Stimulated activated CD8-positive, alpha-beta memory T cell treated with anti-CD3 and anti-CD28 coated beads, Interleukin-4, amount 100 ng/mL, for 1 hour (primary cell): ENCODE measurements at places on chromosomes 3 and 15.

DNA sequence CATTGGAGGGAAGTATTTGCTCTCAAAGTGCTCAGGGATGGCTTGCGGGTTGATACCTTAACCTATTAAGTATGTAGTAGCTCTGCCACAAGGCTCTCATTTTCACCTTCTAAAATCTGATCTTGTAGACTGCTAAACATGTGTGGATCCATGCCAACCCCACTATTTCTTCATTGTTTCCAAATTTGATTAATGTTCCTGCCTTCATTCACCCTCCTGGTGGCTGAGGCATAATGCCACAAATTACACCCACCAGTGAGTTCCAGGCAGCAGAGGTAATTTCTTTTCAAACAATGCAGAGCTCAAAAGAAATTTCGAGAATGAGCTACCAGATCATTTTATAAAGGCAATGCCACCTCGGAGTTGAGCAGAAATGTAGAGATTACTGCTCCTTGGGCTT, 71.0 kb downstream of the EDEM1 start:
- DNase-seq: no peak

DNA sequence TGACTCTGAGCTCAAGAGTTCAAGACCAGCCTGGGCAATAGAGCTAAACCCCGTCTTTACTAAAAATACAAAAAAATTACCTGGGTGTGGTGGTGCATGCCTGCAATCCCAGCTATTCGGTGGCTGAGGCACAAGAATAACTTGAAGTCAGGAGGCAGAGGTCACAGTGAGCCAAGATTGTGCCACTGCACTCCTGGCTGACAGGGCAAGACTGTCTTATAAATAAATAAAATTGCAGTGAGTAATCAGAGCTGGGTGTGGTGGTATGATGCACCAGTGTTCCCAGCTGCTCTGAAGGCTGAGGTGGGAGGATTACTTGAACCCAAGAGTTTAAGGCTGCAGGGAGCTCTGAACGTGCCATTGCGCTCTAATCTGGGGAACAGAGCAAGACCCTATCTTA, 55.9 kb upstream of the GCNT3 start:
- DNase-seq: no peak

DNA sequence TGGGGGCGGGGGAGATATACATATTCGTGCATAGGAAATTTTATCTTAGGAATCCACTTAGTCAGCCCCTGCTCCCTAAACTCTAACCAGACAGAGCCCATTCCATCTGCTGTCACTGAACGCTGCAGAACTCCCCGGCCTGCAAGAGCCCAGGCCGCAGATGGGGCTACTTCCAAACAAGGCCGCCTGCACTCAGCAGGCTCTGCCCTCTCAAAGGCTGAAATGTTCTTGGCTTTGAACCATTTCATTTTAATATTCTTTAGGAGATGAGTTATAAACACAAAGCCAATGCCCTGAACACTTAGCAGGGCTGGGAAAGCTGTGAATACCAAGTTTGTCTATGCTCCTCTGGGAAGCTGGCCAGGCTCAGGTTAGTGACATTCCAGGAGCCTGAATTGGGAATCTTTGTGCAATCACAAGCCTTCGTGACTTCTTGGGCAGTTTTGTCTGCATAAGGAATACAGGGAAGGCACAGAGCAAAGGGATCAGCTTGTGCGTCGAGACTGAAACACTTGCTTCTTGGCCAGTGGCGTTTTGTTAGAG, 65.0 kb downstream of the SYNM start:
- no peak for DNase-seq

- no peak for DNase-seq
Measured at GRCh38 chr3:159416856-159417255, 571.8 kb upstream of the IL12A start.

DNA sequence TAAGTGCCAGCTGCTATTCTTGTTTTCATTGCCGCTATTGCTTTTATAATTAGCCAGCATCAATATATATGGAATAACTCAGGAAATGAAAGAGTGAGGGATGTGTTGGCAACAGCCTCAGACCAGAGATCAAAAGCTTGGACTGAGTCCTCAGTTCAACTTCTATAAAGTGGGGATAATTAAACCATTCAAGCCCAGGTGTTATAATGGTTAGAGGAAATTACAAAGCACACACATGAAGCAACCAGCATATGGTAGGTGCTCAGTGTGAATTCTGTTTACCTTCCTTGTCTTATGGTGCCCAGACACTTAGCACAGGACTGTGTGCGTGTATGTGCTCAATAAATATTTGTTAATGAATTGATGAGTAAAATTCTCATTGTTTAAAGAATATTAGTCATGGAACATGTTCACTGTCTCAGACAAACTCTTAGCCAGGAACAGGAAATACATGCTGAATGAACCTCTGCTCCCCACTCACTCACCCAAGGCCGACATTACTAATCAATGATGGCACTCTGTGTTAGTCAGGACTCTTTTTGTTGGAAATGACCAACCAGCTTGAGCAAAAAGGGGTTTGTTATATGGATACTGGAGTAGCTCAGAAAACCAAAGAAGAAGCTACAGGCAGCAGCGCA, 16.7 kb upstream of the CCDC174 start:
- no peak for DNase-seq

DNA sequence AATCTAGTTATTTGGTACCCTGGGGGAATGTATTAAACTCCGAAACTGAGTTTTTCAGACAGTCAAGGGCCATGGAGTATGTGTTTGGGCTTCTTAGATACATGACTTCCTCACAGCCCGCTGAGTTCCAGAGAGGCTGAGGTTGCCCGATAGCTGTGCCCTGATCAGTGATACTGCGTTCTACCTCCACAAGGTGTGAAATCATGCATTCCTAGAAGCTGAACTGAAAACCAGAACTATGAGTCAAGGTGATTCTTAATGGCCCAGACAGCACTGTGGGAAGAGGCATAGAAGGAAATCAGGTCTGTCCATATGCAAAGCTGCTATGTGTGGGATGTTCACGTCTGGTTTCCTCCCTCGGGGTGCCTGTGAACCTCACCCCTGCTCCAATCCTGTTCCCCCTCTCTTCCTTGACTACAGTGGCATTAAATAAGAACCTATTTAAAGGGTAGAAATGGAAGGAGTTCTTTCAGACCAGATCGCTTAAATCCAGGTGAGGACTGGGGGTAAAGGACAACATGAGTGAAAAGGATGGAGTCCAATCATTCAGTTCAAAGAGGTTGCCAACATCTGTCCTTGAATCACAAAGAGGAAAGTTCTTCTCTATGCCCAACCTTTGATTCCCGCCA, 74.3 kb downstream of the MYO1E start:
- no peak for DNase-seq

- no peak for DNase-seq
Measured at GRCh38 chr15:77409259-77410156, 10.4 kb downstream of the PEAK1 start.

GRCh38 chr3:185914911-185915629, 22.7 kb downstream of the TRA2B start:
- no peak for DNase-seq

- DNase-seq: no peak
Measured at GRCh38 chr3:171849617-171850319, 6.6 kb downstream of the TMEM212 start.

DNA sequence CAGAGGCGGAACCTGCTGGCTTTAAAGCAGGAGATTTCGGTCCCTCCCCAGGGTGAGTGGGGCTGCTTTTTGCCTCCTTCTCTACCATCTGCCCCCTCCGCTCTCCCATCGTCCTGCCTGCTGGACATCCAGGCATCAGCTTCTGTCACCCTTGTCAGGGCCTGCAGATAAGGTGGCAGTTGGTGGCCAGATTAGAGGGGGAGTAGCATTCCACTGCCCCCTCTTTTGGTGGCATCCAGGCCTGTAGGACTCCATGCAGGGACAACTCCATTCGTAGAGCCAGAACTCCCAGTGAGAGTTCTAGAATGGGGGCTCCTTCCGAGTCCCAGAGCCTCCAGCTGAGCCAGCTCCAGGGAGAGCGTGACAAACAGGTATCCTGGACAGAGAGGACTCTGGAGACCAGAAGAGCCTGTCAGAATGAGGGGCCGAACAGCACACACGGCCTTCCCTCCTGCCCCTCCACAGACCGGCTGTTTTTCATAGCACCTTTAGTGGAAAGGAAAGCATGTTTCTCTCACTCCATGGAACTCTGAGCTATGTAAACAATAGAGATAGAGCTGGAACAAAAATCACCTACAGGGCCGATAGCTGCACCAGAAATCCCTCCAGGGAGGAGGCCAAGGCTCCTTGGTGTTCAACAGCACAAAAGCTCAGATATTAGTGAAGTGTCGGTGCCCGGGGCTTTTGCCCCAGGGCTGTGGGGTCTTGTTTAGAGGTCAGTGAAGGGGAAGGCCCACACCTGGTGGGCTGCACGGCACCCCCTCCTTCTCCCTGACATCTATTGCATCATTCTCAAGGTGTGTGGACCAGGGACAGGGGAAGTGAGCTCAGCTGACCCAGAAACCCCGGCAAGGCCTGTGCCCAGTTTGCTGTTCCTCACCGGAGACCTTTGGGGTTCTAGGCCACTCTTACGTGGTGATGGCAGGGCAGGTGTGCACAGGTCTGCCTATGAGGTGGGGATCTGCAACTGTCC, 34.2 kb downstream of the MAGEF1 start:
- no peak for DNase-seq

DNA sequence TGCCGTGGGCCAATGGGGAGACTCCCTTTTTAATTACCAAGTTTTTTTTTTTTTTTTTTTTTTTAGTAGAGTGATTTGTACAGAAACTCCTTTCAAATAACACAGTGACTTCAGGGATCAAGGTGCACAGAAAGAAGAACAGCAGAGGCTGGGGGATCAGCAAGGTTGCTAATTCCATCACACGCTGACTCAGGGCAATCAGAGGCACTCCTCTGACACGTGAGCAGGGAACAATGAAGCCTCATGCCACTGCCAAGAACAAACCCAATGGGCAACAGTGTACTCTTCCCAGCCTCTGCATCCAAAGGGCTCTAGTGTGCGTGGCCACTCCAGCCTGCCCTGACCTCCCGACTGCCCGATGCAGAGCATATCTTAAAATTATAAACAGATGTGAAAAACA, 186.7 kb upstream of the WNT5A start:
- no peak for DNase-seq

DNA sequence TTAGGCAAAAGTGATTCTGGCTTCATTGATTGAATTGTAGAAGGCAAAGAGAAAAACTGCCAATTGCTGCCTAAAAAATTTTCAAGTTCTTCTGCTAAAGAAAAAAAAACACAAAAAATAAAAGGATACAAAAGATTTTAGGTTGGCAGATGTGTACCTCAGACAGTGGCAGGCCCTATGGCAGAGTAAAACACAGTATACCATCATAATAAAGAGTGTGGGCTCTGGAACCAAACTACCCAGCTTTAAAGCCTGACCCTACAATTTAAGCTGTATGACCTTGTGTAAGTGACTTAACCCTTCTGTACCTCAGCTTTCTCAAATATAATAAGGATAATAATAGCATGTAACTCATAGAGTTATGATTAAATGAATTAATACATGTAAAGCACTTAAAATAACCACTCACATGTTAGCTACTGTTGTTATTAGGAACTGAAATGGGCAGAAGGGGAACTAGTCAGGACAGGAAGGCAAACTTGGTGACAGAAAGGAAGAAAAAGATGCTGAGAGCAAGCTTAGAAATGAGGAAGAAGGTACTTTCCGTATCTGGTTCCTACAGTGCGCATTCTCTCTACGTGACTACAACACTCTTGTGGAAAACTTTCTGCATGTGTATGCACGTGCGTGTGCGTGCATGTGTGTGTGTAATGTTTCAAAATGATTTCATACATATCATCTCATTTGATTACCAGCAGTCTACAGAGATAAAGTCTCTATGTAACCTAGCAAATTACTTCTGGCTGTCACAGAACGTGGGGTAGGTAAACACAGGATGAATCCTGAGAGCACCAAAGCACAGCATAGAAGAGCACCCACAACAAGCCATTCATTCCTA, 13.6 kb upstream of the GATM start:
- DNase-seq: no peak

DNA sequence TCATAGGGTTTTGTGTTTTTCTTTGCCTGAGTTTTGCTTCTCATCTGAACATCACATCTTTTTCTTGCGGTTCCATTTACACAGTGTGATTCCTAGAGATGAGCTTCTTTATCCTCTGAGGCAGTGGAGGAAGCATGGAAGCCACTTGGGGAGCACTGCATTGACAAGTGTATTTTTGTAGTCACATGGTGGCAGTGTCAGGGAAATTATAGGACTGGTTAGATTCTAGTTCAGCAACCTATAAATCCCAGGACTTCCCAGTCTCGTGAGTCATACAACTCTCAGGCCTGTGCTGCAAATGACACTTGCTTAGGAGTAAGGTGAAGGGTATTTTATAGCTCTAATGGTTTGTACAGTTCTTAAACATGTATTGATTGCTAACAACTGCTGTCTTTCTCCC, 58.4 kb downstream of the RBM6 start:
- DNase-seq: no peak

GRCh38 chr15:60423537-60423936, 25.8 kb upstream of the ANXA2 start:
- no peak for DNase-seq

- DNase-seq: no peak
Measured at GRCh38 chr3:108548304-108548703, 37.9 kb upstream of the MYH15 start.

- DNase-seq: no peak
Measured at GRCh38 chr3:52982839-52983238, 63.0 kb downstream of the SFMBT1 start.

- no peak for DNase-seq
Measured at GRCh38 chr3:165837058-165837525, at the start of gene BCHE. Gene BCHE, minus strand, starts transcription at chr3:165837423. Its CDS starts 6,390 bp downstream, at chr3:165831033.

GRCh38 chr3:135860761-135861160, 104.8 kb upstream of the PPP2R3A start:
- no peak for DNase-seq

- DNase-seq: no peak
Measured at GRCh38 chr3:99761415-99762165, 56.1 kb upstream of the CMSS1 start.

DNA sequence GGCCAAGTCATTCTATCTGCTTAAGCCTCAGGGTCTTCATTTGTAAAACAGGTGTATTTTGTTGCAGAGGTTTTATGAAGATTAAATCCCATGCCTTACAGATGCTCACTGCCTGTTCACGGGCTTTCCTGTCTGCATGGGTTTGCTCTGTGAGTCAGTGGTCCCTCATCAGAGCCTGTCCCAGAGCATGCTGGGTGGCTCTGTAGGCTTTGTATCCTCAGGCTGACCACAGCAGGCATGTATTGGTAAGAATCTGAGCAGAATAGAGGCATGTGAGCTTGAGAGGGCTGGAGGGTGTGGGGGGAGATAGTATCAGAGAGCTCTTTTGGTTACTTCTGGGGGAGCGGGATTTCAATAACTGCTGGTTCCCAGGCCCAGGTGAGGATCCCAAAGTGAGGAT, 45.4 kb upstream of the PLXNA1 start:
- no peak for DNase-seq
